ENCODE measurements at places on chromosomes 7 and 10.

- no peaks in the 10 kb centered on the region for H3K36me3 ChIP-seq
- H3K27ac ChIP-seq, result no peak overlapping the region
- H3K4me1 ChIP-seq, result peaks cover 4% of the 10 kb centered on the region
- no peak for DNase-seq
Observed at GRCh38 chr7:111787741-111788140, 225.4 kb upstream of the IMMP2L start.

- peaks cover 23% of the 10 kb centered on the region for H3K4me1 ChIP-seq
- peak overlapping the region; percentile 39 for H3K27ac ChIP-seq
Observed at GRCh38 chr10:93461109-93461806, 20.9 kb downstream of the MYOF start.

GRCh38 chr7:945556-946255 lies 8.8 kb downstream of the ADAP1 start:
- H3K4me3 ChIP-seq, result peak overlapping the region; percentile 60
- H3K27me3 ChIP-seq, result no peaks in the 10 kb centered on the region
- H3K27ac ChIP-seq, result peak overlapping the region; percentile 76

DNA sequence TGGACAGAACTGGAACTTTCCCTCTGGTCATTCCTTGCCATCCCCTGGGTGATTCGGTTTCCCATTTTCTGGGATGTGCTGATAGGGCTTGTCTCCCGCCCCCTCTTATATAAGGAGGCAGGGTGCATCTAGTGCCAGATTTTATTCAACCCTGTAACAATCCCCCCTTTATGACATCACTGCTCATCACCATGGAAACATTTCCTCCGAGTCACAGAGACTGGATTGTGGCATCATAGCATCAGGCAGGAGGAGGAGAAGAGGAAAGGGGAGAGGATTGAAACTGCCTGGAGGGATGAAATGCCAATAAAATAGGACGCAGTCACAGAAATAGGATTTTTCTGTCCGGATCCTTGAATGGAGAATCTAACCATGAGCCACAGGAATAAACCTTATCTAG lies 25.0 kb downstream of the SORCS3 start:
- no peak overlapping the region for H3K4me3 ChIP-seq
- H3K4me1 ChIP-seq, result no peaks in the 10 kb centered on the region
- no peak overlapping the region for H3K27ac ChIP-seq
- no peak for DNase-seq
- H3K36me3 ChIP-seq, result no peaks in the 10 kb centered on the region

DNA sequence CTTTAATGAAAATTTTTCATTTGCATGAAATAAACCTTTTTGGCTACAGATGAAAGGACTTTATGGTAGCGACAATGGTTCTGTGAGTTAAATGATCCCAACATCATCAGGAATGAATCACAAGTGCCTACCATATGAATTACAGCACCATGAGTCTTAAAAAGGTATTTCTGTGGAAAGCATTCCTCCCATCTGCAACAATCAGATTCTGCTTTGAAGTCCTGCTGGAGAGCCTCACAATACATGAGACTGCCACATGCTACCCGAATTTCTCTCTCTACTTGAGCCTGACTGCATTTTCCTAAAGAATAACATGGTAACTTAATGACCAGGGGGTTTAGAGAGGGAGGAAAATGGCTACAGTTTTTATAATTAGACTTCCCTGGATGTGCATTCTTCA lies 190.3 kb downstream of the TWIST1 start:
- no peak overlapping the region for H3K27ac ChIP-seq
- H3K4me3 ChIP-seq, result no peak overlapping the region
- no peaks in the 10 kb centered on the region for H3K4me1 ChIP-seq
- no peaks in the 10 kb centered on the region for H3K27me3 ChIP-seq

GRCh38 chr7:2523941-2524807 lies 4.6 kb downstream of the LFNG start:
- no peaks in the 10 kb centered on the region for H3K27me3 ChIP-seq
- H3K36me3 ChIP-seq, result peaks cover 9% of the 10 kb centered on the region
- peak overlapping the region; percentile 86 for H3K27ac ChIP-seq

DNA sequence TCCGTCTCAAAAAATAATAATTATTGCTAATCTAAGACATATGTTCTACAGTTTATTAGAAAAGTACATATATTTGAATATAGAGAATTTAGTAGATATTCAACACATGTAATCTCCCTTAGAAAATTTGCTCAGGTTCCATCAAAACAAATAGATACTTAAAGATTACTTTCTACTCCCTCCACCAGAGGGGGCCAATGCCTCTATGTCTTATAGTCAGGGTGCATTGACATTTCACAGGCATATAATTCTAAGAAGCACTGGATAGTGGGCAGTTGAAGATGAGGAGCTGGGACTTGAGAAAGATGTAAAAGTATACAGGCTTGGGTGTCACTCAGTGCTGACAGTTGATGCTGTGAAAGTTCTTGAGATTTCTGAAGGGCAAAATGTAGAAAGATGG lies 301.6 kb upstream of the HPS1 start:
- DNase-seq, result no peak
- H3K4me1 ChIP-seq, result no peaks in the 10 kb centered on the region
- no peaks in the 10 kb centered on the region for H3K27me3 ChIP-seq
- no peak overlapping the region for H3K4me3 ChIP-seq
- no peak overlapping the region for H3K27ac ChIP-seq
- H3K36me3 ChIP-seq, result no peaks in the 10 kb centered on the region

DNA sequence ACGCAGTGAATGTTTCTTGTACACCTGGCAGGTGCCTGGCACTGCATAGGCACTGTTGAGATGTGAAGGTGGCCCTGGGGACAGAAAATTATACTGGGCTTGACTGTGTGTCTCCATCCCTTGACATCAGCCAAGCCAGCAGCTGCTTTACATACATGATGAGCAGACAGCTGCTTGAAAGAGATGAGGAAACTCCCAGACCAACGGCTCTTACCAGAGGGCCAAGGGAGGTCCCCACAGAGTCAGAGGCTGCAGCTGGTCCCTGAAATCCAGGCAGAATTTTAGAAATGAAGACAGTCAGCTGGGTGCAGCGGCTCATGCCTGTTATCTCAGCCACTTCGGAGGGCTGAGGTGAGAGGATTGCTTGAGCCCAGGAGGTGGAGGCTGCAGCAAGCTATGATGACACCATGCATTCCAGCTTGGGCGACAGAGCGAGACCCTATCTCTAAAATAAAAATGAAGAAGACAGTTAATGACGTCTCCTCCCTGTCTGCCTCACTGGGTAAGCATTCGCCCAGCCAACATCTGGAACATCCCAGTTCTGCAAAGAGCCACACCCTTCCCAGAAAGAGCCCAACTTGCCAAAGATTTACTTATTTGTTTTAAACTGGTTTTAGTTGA lies 17.6 kb downstream of the LIMK1 start:
- no peaks in the 10 kb centered on the region for H3K36me3 ChIP-seq
- no peak overlapping the region for H3K27ac ChIP-seq
- no peak overlapping the region for H3K4me3 ChIP-seq
- no peaks in the 10 kb centered on the region for H3K27me3 ChIP-seq
- H3K4me1 ChIP-seq, result no peaks in the 10 kb centered on the region
- DNase-seq, result no peak

DNA sequence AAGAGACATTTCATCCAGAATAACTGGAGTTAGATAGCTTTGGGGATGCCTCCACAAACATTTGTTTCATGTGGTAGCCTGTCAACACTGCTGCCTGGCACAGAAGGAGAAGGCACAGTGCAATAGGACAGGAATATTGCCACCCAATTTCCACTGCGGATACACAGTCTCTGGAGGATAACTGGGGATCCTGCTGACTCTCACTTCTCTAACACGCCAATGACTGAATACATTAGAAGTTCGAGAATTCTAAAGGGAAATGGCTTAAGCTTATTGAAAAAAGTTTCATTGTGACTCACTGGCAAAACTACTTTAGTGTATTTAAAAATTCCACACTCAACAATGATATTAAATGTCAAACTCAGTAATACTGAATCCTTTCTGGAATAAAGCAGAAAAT lies 12.9 kb downstream of the ARL3 start:
- DNase-seq, result no peak
- H3K27ac ChIP-seq, result no peak overlapping the region
- H3K4me3 ChIP-seq, result no peak overlapping the region
- H3K36me3 ChIP-seq, result peaks cover 7% of the 10 kb centered on the region
- no peaks in the 10 kb centered on the region for H3K4me1 ChIP-seq

- no peaks in the 10 kb centered on the region for H3K27me3 ChIP-seq
- H3K4me1 ChIP-seq, result no peaks in the 10 kb centered on the region
- no peaks in the 10 kb centered on the region for H3K36me3 ChIP-seq
Observed at GRCh38 chr10:96720422-96721206, at the start of gene PIK3AP1. TSS of gene PIK3AP1 (minus strand) at chr10:96720514. CDS start at chr10:96720394, 120 bp downstream.

GRCh38 chr7:53059591-53059990 lies 24.2 kb downstream of the POM121L12 start:
- no peaks in the 10 kb centered on the region for H3K27me3 ChIP-seq
- no peak for DNase-seq
- no peaks in the 10 kb centered on the region for H3K4me1 ChIP-seq
- H3K27ac ChIP-seq, result no peak overlapping the region

GRCh38 chr10:123552760-123553554 lies 113.2 kb upstream of the GPR26 start:
- no peaks in the 10 kb centered on the region for H3K4me1 ChIP-seq
- H3K4me3 ChIP-seq, result no peak overlapping the region
- DNase-seq, result no peak
- no peaks in the 10 kb centered on the region for H3K27me3 ChIP-seq

- H3K27me3 ChIP-seq, result no peaks in the 10 kb centered on the region
- no peak overlapping the region for H3K4me3 ChIP-seq
- no peaks in the 10 kb centered on the region for H3K36me3 ChIP-seq
- H3K4me1 ChIP-seq, result no peaks in the 10 kb centered on the region
- no peak for DNase-seq
Observed at GRCh38 chr7:107659666-107660065, 962 bp upstream of the SLC26A4 start.

DNA sequence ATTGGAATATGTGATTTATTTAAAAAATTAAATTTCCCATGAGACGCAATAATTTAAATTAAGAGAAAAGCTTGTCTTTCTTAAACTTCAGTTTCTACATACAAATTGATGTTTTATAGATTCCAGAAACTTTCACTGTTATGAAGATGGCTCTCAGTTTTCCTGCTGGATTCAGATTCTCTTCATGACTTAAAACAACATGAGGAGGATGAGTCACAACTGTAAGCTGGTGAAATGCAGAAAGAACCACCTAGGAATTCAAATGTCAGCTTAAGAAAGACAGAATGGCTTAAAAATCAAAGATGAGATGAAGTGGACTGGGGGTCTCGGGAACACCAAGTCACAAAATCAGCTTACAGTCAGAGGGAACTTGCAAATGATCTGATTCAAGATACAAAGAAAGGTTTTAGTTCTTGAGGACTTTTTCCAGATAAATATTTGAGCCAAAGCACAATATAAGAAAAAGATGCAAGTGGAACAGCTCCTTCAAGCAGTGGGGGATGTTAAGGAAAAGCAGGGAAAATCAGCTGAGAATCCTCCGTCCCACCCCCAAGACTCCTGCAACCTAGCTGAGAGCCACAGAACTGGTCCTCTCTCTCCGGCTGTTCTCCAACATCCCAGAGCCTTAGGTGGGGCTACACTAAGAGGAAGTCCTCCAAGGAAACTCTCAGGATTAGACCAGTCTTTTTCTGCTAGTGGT lies 279.8 kb downstream of the KCNMA1 start:
- no peak for DNase-seq
- H3K4me1 ChIP-seq, result no peaks in the 10 kb centered on the region
- no peak overlapping the region for H3K27ac ChIP-seq
- H3K4me3 ChIP-seq, result no peak overlapping the region

DNA sequence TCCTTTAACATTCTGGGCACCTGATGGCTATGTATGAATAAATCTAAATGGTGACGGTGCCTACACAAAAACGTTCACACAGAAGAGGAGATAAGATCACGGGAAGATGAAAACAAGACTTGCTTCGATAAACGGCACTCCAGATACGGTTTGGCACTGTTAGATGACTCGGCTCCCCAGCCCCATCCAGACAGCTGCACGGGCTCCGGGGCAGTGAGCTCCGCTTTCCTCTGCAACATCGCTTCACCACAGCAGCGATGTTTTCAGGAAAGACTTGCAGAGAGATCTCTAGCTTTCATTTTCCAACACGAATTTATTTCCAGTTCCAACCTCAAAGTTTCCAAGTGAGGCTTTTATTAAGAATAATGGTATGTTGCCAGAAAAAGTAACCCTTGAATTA lies 132.1 kb downstream of the KLF6 start:
- H3K4me3 ChIP-seq, result no peak overlapping the region
- H3K4me1 ChIP-seq, result no peaks in the 10 kb centered on the region
- no peaks in the 10 kb centered on the region for H3K27me3 ChIP-seq
- H3K27ac ChIP-seq, result no peak overlapping the region

GRCh38 chr7:85488406-85488805 lies 301.6 kb upstream of the SEMA3D start:
- no peaks in the 10 kb centered on the region for H3K27me3 ChIP-seq
- no peak for DNase-seq
- no peak overlapping the region for H3K4me3 ChIP-seq
- H3K27ac ChIP-seq, result no peak overlapping the region

DNA sequence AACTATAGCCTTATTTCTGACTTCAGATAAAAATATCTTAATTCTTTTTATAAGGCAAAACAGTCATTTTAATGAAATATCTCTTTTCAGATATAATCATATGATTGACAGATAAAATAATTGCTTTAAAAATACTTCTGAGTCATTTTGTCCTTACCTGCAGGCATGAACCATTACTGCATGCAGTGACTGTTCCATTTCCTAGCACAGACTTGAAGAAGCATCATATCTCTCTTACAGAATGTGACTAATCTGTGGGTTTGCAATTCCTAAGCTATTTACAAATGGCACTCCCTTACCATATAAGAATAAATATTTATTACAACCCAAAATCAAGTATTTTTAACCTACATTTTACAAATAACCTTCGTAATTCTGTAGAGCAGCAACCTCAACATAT lies 120.7 kb downstream of the SRPK2 start:
- H3K27me3 ChIP-seq, result no peaks in the 10 kb centered on the region
- H3K27ac ChIP-seq, result peak overlapping the region; percentile 70
- no peaks in the 10 kb centered on the region for H3K36me3 ChIP-seq
- H3K4me3 ChIP-seq, result no peak overlapping the region
- no peaks in the 10 kb centered on the region for H3K4me1 ChIP-seq
- DNase-seq, result no peak

GRCh38 chr7:3289996-3290395 lies 11.1 kb upstream of the SDK1 start:
- H3K4me3 ChIP-seq, result no peak overlapping the region
- no peaks in the 10 kb centered on the region for H3K4me1 ChIP-seq
- no peaks in the 10 kb centered on the region for H3K27me3 ChIP-seq
- no peaks in the 10 kb centered on the region for H3K36me3 ChIP-seq
- no peak overlapping the region for H3K27ac ChIP-seq

- no peaks in the 10 kb centered on the region for H3K27me3 ChIP-seq
- no peak overlapping the region for H3K4me3 ChIP-seq
- no peak for DNase-seq
- H3K4me1 ChIP-seq, result no peaks in the 10 kb centered on the region
- H3K36me3 ChIP-seq, result no peaks in the 10 kb centered on the region
Observed at GRCh38 chr7:94111009-94111408, 106.9 kb upstream of the BET1 start.

GRCh38 chr7:29039821-29040578 lies 81.9 kb upstream of the TRIL start:
- H3K4me3 ChIP-seq, result no peak overlapping the region
- H3K4me1 ChIP-seq, result peaks cover 10% of the 10 kb centered on the region
- no peak for DNase-seq
- H3K27ac ChIP-seq, result no peak overlapping the region

- no peaks in the 10 kb centered on the region for H3K27me3 ChIP-seq
- H3K4me1 ChIP-seq, result no peaks in the 10 kb centered on the region
- no peak overlapping the region for H3K27ac ChIP-seq
- no peaks in the 10 kb centered on the region for H3K36me3 ChIP-seq
Observed at GRCh38 chr10:96764425-96765060, 44.2 kb upstream of the PIK3AP1 start.

- H3K4me3 ChIP-seq, result no peak overlapping the region
- H3K27me3 ChIP-seq, result no peaks in the 10 kb centered on the region
- DNase-seq, result no peak
- no peak overlapping the region for H3K27ac ChIP-seq
Observed at GRCh38 chr10:55497893-55498499, 697.0 kb upstream of the PCDH15 start.

Measured in pancreas (tissue), 10 donors.